Activated T-helper 17 cell treated with anti-CD3 and anti-CD28 coated beads, Interleukin-2, amount 50 U/mL, for 72 hours (primary cell): ENCODE measurements at places on chromosomes 4 and X.
A peak's percentile ranks its signal among the peaks of the same experiment; 100 is the strongest.

DNA sequence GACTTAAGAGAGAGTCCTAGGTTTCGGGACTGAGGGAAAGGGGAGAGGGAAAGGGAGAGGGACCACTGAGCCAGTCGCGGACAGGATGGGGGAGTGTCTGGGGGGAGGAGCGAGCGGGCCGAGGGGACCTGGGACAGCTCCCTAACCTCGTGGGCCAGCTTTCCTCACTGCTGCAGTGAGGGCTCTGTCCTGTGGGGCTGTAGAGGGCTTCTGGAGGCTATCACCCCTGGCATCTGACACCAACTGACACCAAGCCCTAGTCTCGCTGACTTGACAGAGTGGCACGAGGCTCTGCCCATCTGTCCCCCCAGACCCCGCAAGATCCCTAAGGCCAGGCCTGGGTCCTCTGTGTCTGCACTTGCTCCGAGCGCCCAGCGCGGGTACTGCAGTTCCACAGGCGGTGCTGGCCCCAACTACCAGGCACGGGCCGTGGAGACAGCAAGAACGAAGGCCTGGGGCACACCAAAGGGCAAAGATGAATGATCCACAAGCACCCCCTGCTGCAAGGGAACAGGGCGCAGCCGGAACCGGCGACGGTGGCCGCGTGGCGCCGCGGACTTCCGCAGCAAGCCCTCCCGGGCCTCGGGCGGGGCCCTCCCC is 465 bp downstream of the HAUS7 start:
- ATAC-seq = peak; percentile 41

DNA sequence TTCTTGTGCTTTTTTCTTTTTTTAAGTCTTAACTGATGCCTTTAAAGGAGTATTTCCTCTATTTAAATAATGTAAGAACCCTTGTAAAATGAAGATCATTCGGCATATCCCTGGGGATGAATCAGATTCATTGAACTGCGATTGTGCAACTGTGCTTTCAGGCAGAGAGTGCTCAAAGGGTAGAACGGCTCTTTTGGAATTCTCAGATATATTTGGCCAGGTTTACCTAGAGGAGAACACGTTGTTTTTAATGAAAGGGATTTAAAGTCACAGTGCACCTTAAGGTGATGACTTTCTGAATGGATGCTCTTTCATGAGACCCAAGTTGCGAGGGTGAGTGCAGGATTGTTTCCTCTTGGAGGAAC is 51.6 kb upstream of the ELOVL6 start:
- ATAC-seq = no peak

DNA sequence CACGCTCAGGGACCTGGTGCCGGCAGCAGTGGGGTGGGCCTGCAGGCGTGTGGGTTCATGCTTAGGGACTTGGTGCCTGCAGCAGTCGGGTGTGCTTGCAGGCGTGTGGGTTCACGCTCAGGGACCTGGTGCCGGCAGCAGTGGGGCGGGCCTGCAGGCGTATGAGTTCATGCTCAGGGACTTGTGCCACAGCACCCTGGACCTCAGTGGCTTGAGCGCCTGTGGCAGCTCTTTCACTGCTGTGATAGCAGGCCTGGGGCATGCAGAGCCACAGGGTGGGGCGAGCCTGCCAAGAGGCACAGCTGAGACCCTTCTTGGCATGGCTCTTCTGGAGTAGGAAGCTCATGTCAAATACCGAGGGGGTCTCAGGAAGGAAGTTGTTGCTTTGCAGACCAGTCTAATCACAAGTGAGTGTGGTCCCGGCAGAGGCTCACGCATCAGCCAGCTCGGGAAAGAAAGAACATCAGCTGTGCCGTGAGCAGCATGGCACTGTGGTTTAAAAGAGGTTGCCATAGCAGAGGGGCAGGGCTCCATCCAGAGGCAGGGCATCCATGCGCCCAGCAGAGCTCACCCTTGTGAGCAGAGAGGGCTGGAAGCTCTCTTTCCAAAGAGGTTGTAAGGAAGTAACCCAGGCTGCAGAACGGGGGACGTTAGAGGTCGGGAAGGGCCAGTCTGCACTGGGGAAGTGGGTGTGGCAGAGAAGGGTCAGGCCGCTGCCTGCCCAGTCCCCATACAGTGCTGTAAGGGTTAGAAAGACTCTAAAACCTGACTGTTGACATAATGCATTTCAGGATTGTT is 21.1 kb downstream of the PIGG start:
- no peak for ATAC-seq

GRCh38 chr4:57575426-57575825 is 465.2 kb upstream of the IGFBP7 start:
- no peak for ATAC-seq

GRCh38 chrX:77412631-77413030 is 34.6 kb upstream of the FGF16 start:
- ATAC-seq = no peak

DNA sequence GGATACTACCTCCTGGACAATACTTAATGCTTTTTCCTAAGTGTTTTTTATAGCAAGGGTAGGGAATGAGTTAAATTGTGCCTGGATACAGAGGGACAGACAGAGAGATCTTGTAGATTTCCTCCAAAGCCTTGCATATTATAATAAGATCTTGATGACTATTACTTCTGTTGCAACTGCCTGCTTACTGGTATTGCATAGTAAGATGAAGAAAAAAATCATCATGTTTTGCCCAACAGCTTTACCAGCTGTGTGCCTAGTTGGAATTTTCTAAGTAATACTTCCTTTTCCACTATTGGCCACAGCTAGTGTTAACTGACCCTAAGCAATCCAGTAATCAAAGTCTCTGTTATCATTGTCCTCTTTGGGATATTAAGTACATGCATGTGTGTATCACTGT is 139.0 kb downstream of the DCK start:
- no peak for ATAC-seq

- no peak for ATAC-seq
Measured at GRCh38 chrX:10591363-10592335, 28.7 kb downstream of the MID1 start.

GRCh38 chr4:155403886-155404285 is 27.1 kb upstream of the MAP9 start:
- ATAC-seq = no peak

GRCh38 chr4:109294468-109295020 is 7.9 kb downstream of the COL25A1 start:
- ATAC-seq = no peak

DNA sequence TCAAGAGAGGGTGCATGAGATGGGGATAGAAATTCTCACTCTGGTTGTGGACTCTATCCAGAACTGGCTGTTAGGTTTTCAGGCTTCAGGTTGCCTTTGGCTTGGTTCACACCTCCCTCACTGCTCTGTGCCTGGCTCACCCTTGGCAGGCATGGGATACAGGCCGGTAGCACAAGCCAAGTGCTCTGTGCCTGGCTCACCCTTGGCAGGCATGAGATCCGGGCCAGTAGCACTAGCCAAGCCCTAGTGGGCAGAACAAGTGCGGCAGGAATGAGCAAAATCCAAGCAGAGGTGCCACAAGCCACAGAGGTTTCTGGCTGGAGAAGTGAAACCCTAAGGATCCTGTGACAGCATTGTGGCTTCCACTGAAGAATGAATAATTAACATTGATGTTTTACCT is 1642.3 kb downstream of the C4orf33 start:
- no peak for ATAC-seq

- ATAC-seq = no peak
Measured at GRCh38 chr4:77047037-77047436, 28.8 kb downstream of the CCNI start.

GRCh38 chrX:153818571-153819383 is 11.6 kb downstream of the PDZD4 start:
- ATAC-seq = peak; percentile 88

- ATAC-seq = no peak
Measured at GRCh38 chrX:150752124-150752523, 58.9 kb downstream of the MTMR1 start.

GRCh38 chr4:52863324-52863723 is 1.2 kb downstream of the RASL11B start:
- no peak for ATAC-seq

DNA sequence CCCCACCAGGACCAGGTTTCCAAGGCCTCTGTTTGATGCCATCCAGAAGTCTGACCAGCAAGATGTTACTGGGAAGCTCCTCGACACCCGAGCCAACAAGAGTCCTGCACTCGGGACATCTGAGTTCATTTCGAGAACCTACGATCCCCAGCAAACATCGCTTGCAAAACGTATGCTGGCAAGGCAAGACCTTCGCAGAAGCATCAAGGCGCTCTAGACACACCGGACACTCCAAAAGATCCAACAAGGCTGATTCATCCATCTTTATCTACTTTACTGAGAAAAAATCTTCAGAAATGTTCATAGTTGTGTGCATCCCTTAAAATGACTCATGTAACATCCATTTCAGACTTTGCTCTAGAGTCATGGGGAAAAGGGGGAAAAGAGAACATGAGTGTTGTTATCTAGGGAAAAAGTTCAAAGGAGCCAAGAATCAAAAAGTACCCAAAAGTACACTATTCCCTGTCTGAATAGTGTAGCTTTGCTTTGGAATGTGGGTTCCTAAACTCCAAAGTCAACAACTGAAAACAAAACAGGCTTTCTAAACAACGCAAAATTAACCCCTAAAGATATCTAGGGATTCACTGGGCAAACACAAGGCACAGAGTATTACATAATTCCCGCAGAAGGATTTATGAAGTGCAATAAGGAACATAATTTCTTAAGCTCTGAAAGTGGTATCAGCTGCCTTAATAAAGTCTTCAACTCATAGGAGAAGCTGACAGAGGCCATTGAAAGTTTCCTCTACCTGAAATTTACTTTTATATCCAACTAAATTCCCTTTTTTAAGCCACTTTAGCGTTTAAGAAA is 1.6 kb downstream of the SH3RF1 start:
- no peak for ATAC-seq

- no peak for ATAC-seq
Measured at GRCh38 chr4:10092481-10093270, 23.9 kb downstream of the WDR1 start.

DNA sequence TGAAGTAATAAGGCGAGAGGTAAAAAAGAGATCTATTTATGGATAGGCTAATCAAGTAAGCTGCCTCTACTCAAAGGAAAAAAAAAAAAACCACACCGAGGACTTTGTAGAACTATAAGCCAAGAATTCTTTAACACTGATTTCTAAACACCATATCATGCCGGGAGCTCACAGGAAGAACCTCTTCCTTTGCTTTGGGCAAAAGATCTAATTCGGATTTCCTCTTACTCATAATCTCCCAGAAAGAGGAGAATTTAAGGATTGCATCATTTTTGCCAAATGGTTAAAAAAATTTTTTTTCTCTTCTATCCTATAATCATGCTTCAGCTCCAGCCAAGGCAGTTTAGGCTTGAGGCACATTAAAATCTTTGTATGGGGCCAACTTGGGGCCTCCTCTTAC is 95.5 kb downstream of the ZNF827 start:
- no peak for ATAC-seq

DNA sequence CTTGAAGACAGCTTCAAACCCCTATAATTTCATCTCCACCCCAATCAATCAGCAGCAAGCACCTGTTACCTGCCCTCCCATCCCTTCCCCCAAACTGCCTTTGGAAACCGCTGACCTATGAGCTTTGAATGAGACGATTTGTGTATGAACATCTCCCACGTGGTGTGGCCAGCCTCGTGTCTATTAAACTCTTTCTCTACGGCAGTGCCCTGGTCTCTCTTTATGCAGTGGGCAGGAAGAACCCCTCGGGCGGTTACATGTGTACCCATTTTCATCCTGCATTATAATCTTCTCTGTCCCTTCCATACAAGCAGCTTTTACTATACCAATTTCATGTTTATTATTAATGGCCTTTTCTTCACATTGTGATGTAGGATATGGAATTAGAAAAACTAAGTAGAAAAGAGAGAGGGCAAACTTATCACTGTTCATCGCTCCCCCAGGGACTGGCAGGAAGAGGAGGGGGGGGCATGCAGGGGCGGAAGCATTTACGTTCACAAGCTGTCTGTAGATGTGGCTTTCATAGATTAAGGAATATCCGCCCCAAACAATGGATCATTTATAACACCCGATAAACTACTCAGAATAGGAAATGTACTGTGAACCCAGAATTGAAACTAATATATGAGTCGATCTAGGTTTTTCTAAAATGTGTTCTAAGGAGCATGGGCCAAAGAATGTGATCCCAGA is 95.5 kb upstream of the ZNF518B start:
- no peak for ATAC-seq

- no peak for ATAC-seq
Measured at GRCh38 chrX:154014429-154015380, 5.0 kb downstream of the IRAK1 start.

DNA sequence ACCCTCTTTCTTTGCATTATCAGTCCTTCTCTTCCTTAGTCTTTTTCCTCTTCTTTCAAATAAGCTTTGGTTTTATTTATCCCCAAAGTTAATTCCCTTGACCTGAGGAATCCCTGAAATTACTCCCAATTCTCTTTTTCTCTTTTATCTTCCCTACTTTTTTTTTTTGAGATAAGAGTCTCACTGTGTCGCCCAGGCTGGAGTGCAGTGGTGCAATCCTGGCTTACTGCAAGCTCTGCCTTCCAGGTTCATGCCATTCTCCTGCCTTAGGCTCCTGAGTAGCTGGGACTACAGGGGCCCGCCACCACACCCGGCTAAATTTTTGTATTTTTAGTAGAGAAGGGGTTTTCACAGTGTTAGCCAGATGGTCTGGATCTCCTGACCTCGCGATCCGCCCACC is 17.8 kb downstream of the CAMK2D start:
- no peak for ATAC-seq

DNA sequence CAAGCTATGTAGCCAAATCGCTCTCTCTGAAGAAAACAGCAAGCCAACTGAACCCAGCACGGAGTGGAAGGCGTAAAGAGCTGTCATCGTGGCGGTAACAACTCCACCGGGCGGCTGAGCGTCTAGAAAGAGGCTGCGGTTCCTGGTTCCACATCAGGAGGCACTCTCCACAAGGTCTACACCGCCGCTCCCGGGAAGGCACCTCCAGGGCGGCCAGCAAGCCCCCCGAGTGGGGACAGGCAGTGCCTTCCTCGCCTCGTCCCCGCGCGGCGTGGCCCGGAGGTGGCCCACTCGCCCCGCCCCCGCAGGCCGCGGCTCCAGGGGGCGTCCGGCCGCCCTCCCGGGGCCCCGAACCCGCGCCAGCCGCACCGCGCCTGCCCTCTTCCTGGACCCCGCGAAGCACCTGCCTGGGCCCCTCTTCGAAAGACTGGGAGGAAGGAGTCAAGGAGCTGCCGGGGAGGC is 755 bp downstream of the KLHL8 start:
- peak; percentile 46 for ATAC-seq

- no peak for ATAC-seq
Measured at GRCh38 chr4:170652571-170652970, 562.8 kb upstream of the AADAT start.

DNA sequence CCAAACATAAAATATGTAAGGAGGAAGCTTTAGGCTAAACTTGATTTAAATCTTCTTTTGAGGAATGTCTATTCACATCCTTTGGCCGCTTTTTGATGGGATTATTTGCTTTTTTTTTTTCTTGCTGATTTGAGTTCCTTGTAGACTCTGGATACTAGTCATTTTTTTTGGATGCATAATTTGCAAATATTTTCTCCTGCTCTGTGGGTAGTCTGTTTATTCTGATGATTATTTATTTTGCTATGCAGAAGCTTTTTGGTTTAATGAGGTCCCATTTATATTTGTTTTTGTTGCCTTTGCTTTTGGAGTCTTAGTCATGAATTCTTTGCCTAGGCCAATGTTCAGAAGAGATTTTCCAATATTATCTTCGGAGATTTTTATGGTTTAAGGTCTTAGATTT is 144.9 kb downstream of the MAGEC2 start:
- ATAC-seq = no peak
